ENCODE measurements at places on chromosomes 11 and 22.

DNA sequence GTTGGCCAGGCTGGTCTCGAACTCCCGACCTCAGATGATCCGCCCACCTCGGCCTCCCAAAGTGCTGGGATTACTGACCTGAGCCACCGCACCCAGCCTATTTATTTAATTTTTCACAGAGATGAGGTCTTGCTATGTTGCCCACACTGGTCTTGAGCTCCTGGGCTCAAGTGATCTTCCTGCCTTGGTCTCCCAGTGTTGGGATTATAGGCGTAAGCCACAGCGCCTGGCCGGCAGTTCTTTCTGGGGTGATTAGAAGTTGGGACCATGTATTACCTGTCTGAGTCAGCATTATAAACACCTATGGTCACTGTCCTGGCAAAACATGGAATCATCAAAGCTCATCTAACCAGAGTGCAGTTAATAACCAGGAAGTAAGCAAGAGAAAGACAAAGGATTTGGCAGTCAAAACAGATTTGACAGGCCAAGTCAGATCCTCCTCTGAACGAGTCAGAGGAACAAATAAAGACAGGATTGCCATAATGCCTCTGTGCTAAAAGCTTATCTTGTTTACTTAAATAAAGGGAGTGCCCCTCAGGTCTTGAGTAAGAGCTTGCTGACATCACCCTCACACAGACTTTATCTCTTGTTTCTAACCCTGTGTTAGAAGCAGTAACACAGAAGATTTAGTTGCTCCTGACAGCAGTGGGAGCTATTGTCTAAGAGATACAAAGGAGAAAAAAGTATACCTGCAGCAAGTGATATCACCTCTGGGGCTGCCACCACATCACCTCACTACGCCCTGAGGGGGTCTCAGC lies 3.7 kb downstream of the SERPIND1 start:
- peak; percentile 36 for DNase-seq

- no peak for DNase-seq
Measured at GRCh38 chr22:28017859-28018258, 98.8 kb upstream of the PITPNB start.

DNA sequence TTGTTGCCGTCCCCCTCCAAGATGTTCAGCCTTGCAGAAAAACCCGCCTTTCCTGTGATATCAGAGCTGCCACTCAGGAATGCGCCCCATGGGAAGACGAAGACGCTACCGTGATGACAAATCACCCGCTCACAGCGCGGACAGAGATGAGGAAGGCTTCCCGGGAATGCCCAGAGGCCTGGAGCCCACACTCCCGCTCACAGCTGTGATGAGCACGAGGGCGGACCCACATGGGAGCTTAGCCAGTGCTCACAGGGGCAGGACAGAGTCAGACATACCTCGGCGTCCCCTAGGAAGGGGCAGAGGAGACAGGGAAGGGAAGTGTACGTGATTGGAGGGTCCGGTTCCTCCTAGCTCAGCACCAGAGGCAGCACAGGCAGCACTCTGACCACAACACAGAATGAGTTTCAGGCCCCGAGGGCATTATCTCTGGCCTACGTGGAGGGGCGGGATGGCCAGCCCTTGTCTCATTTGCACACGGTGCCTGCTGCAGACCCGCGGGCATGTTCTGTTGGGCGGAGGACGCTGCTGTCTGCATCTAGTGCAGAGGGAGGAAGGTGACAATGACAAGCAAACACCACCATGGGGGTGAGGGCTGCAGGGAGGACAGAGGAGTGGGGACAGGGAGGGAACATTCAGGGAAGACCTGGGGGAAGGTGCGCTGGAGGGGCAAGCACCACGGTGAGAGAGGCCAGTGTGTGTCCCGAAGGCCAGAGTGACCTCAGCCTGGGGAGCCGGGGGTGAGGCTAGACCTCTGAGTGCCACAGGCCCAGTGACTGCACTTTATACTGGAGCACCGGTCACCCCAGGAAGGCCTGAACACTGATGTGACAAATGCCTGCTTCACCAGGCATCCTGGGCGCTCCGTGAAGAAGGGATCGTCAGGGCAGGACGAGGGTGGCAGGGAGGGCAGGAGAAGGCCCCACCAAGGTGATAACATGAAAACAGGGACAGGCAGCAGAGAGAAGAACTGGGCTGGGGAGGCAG lies 79.6 kb downstream of the CELSR1 start:
- DNase-seq = peak; percentile 86

DNA sequence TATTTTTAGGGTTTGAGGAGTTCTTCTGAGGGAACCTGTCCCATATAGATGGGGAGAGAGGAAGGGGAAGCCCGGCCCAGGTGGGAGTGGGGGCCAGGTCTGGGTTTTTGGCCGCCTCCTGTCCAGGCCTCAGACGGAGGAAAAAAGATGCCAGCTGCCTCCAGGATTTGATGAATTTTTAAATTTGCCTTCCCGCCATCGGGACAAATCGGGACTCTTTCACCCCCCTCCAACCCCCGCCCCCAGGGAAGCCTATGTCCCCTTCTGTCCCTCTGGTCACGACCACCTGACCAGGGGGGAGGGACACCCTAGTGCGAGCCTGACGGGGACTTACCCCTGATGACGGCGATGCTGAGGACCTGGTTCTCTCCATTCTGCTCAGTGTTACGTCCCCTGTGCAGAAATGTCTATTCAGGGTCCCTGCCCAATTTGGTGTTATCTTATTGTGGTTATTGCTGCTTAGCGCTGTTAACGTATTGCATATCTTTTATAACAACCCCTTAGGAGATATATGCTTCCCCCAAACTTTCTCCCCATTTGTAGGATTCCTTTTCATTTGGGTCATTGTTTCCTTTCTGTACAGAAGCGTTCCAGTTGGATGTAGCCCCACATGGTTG lies 115.9 kb upstream of the GRK3 start:
- peak; percentile 59 for DNase-seq

Data from fibroblast of skin of back (primary cell).